Effector memory CD4-positive, alpha-beta T cell (primary cell): ENCODE measurements at places on chromosomes 12 and 14.

- DNase-seq, result no peak
Measured at GRCh38 chr14:77763316-77763715, 2.4 kb upstream of the SNW1 start.

- DNase-seq, result no peak
Measured at GRCh38 chr14:71388862-71389261, 481.6 kb downstream of the PCNX1 start.

DNA sequence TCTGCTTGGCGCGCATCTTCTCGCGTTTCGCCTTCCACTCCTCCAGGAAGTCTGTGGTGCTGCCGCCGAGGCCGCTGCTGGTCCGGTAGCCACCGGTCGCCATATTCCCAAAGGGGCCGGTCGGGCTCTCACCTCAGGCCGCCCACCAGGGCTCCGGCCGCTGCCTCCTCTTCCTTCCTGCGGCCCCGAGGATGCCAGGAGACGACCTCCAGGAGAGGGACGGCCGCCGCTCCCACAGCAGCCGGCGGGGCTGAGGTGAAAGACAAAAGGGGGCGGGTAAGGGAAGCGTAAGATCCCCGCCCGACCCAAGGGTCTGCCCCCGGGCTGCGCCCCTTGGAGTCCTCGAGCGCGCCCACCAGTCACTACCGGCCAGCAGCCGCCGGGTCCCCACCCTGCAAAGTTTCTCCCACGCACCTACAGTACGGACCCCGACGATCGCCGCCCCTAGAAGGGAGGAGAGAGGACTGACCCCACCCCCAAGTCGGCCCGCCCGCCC, 574 bp downstream of the PAWR start:
- no peak for DNase-seq

DNA sequence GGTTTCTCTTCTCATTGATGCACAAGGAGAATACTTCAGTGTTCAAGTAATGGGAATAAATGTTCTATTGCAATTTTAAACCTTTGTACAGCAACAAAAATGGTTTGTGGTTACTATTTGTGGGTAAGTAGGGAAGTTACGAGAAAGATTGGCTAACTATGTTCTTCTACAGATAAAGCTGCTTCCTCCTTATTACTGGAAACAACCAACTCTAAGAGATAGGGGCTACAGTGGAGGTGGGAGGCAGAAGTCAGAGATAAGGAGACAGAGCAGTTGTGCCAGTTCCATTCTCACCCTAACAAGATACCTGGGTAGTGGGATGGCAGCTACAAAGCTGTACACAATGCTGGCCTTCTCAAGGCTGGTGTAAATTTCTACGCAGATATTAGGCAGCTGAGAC, 16.2 kb downstream of the NOXRED1 start:
- no peak for DNase-seq

- no peak for DNase-seq
Measured at GRCh38 chr14:51394804-51395203, 154.8 kb downstream of the TMX1 start.

DNA sequence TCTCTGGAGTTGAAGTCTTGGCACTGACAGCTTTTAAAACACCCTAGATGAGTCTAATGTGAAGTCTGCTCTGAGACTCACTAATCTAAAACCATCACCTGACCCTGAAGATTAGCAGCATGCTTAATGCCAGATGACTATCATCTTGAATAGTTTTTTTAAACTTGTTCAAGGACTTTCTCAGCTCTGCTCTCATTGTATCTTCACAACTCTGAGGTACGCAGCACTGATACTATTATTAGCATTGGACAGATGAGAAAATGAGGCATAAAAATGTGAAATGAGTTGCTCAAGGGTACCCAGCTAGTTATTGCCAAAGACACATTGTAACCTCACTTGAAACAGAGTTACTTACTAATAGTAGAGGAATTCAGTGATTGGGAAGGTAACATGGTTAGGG, 4.8 kb downstream of the SLC38A1 start:
- DNase-seq, result no peak

DNA sequence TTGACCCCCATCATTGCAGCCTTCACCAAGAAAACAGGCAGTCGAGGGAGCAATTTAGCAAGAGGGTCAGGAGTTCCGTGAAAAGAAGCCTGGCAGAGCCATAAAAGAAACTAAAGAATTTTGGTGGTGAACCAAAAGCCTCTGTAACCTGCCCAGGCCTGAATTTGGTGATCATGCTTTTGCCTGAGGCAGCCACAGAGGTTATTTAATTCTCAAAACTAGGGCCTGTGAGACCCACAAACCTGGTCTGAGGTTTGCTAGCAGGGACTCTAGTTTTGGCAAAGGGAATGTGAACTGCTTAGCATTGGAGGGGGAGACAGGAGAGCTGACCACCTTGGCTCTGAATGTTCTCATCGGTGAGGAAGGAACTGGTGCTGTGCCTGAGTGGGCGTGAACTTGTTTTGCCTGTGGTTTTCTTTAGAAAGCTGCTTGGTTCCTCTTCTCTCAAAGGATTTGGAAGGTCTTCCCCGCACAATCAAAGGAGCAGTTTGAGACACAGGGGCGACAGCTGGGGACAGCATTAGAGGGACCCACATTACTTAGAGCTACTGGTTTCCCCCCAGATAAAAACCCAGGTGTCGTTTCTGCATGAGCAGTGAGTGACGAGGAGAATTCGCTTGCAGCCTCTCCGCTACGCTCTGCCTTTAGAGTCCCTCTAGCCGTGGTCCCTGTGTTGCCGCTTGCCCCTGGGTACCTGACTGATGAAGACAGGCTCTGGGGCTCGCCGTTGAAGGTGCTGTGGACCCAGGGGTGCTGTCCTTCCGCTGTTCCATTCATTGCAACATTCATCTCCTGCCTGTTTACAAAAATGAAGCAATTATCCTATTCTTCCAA, 12.6 kb upstream of the WNT5B start:
- DNase-seq, result no peak

DNA sequence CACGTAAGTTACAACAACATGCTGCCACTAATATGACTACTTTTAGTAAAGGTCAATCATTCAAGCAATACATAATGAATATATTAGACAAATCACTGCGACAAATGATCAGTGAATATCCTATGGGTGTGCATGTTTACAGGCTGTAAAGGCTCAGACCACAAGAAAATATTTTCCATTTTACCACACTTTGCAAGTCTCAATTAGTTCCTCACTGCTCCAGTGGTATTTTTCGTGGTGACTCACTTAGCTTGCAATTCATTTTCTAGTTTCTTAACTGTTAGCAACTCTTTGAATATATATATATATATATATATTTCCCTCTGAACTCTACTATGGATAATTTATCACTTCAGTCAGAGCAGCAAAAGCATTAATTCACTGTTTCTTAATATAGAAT, 96.9 kb downstream of the EML5 start:
- no peak for DNase-seq

DNA sequence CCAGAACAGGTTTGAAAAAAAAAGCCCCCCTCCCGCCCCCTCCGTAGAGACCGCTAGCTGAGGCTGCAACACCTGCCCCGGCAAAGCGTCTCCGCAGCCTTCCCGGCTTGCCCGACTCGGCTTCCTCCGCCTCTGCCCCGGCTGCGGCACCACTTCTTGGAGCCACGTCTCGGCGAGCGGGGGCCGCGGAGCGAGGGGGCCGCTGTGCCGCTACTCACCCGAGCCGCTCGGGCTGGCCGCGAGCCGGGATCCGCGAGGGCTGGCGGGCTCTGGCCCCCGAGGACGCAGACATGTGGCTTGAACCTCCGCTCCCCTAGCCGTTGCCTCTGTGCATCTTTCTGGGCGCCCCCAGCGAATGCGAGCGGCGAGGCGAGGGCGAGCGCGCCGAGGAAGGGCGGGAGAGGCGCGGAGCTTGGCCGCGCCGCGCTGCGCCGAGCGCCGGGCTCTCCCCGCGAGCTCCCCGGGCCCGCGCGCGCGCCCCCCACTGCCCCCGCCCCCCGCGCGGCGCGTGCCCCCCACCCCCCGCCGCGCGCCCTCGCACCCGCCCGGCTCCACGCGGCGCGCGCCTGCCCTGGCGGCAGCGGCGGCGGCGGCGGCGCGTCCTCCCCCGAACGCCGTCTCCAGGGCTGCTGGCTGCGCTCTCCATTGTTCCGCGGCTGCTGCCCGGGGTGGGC, 249.5 kb downstream of the APAF1 start:
- no peak for DNase-seq

DNA sequence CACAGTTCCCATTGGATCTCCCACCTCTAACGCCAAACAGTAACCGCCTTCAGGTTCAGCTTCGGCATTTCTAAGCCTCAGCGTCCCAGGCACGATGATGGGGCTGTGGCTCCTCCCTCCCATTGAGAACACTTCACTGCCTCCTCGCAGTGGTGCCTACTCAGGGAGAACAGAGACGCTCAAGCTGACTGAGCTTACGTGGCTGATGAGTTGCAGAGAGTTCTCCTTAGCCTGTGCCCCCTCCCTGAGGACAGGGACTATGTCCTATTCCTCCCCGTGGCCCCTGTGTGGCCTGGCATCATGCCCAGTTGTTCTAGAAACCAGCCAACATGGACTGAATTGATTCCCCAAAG, 87.0 kb downstream of the ITPK1 start:
- DNase-seq, result no peak

DNA sequence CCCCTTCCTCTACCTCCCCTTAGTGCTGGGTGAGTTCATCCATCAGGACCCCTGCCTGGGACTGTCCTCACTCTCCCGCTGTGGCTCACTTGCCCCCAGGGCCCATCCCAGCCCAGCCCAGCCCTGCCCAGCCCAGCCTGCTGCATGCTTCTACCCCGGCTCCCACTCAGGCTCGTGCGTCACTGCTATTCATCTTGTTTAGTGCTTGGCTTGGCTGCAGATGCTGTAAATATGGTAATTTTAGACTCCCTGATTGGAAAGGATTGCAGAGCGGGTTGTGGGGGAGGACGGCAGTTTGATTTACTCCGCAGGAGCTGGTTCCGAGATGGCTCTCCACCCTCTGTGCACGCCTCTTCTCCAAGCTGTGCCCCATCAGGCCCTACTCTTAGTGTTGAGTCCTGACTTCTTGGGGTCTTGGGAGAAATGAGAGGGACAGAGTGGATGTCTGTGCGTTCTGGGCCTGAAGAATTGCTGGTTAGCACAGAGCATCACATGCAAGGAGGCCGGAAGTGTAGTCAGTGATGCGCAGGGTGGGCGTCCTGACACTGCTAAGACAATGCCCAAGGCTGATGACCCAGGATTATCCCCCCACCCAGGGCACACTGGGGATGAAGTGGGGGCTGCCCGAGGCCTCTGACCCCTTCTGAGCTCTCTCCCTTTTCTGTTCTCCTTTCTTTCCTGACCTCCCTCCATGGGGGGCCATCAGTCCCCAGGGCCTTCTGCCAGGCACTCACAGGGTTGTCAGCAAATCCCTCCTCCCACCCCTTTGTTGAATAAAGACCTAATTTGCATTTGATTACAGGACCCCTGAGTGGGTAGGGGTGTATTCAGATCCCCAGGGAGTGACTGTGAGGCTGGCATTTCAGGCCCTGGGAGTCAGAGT, 244.4 kb downstream of the ZFP36L1 start:
- DNase-seq, result no peak

GRCh38 chr12:87074781-87075180, 818.6 kb upstream of the MGAT4C start:
- DNase-seq, result no peak

DNA sequence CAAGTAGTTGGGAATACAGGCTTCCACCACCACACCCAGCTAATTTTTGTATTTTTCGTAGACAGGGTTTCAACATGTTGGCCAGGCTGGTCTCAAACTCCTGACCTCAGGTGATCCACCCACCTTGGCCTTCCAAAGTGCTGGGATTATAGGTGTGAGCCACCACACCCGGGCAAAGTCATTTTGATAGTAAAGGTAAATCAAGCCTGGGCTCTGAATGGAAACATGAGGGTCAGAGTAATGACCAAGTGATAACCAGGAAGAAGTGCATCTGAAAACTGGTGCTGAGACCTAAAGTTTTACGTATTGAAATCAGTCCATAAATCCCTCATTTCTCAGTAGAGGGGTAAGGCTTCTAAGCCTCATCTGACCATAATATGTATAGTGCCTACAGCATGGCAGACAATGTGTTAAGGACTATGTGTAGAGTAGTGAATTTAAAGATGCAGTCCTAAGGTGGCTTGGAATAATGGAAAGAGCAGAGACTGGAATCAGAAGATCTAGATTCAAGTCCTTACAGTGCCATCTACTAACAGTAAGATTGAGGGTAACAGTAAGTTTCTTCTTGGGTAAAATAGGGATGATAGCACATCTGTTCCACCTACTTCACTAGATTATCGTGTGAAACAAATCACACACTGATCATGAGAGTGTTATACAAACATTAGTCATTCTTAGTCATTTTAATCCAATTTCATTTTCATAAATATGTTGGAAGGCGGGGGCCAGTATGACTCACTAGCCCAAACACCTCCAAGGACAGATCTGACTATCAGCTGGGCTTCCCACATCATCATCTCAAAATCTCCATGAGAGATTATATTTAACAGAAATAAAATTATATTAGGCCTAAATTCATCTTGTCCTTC, 11.2 kb downstream of the MAP4K5 start:
- peak; percentile 5 for DNase-seq

- DNase-seq, result peak; percentile 50
Measured at GRCh38 chr14:98138666-98139065, 1133.3 kb downstream of the BCL11B start.

DNA sequence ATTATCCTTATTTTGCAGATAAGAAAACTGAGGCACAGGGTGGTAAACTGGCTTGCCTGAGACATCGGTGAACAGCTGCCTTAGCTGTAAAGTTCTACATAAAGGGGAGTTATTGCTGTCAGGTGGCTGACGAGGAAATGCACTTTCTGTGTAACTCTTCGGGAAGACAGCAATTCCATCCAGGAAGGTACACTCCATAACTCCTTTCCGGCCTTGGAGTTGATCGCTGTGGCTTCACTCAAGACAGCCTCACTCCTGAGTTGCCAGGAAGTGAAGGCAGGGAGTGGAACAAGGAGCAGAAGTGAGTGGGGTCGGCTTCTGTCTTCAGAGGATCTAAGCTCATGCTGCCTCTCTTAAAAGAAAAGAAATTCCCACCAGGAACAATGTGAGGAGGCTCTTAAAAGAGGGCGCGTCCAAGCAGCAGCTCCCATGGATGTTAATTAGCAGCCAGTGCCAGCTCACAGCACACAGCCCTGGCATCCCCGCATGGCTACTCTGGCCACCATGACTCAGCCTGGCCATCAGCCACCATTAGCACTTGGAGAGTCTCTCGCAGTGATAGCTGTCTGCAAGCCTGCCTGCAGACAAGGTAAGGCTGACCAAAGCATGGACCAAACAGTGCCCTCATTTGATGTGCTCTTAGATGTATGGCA, 60.3 kb downstream of the NUAK1 start:
- no peak for DNase-seq

- DNase-seq, result no peak
Measured at GRCh38 chr12:80241576-80242273, 142.4 kb downstream of the OTOGL start.

GRCh38 chr12:103880299-103881142, 39.5 kb upstream of the NT5DC3 start:
- no peak for DNase-seq

DNA sequence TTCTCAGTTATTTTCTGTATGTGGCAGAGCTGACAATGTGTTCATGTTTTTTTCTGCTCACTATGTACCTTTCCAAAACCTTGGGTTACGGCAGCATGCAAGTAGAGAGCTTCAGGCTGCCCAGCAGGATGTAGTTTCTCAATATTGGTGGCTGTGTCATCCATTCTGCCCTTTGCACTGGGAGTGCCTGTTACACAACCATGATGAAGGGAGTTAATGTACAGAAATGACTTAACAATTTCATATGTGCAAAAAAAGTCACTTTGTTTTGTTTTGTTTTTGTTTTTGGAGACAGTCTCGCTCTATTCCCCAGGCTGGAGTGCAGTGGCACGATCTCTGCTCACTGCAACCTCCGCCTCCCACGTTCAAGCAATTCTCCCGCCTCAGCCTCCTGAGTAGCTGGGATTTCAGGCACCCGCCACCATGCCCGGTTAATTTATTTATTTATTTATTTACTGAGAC, 6.1 kb upstream of the CNIH1 start:
- DNase-seq, result no peak
